ENCODE measurements at places on chromosomes 2 and 18.

- no peak for DNase-seq
Observed at GRCh38 chr18:48975120-48975816, 24.5 kb upstream of the SMAD7 start.

DNA sequence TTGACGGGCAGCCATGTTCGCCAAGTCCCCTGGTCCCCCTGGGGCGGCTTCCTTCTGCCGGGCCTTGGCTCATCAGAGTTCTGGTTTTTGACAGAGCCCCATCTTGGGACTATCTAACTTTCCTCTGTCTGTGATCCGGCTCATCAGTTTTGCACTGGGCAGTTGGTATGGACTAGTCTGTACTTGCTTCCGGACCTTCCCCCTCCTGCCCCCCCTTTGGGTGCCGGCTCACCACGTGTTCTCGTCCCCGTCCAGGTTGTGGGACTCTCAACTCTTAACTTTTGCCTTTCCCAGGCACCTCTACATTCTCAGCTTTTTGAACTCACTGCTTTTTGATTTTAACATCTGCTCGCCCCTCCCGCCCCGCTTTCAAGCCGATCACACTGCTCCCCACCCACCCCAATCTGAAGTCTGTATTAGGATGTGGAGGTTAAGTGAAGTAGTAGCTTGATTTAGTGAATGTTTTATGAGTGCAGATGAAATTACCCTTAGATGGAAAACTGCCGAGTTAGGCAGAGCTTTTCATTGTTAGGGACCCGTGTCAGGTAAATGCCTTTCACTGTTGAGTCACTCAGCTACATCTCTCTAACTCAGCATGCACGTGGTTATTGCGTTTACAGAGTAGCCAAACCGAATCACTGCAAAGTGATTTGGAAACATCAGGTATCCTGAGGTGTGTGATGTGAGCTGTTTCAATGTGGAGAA lies 874 bp downstream of the WDR43 start:
- DNase-seq: peak; percentile 34

DNA sequence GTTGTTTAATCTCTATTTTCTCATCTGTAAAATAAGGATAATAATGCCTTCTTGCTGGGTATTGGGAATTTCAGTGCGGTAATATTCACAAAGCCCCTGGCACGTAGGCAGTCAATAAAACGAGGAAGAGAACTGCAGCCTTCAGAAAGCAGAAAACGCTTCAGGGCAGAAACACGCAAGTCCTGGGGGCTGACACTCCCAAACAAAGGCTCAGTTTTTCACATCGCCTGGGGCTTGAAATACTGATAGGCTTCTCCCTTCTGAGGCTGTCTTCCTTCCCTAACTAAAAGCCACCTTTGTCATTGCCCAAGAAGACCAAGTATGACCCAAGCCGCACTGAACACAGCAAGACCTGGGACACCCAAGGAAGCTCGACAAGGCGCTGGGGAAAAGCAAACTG lies 32.4 kb downstream of the TMEM177 start:
- DNase-seq: no peak

- DNase-seq: no peak
Observed at GRCh38 chr2:184814421-184814820, 216.1 kb downstream of the ZNF804A start.

DNA sequence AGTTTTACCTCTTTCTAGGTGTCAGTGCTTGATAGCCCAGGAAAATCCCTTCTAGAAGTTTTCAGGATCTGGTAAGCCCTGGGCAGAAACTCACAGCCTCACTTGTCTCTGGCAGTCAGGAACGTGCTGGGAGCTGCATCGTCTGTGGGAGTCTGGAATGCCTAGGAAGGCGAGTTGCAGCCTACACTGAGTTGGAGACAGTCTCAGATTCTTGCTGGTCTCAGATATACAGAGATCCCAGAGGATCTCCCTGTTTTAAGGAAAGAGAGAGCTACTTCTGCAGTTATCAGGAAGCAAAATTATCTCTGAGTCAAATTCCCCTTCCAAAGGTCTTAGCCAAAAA lies 104.4 kb upstream of the CDC42EP3 start:
- DNase-seq: no peak

GRCh38 chr2:48320742-48321141 lies 209.2 kb upstream of the STON1 start:
- DNase-seq: no peak

- DNase-seq: no peak
Observed at GRCh38 chr2:16640001-16640700, 25.5 kb downstream of the CYRIA start.

DNA sequence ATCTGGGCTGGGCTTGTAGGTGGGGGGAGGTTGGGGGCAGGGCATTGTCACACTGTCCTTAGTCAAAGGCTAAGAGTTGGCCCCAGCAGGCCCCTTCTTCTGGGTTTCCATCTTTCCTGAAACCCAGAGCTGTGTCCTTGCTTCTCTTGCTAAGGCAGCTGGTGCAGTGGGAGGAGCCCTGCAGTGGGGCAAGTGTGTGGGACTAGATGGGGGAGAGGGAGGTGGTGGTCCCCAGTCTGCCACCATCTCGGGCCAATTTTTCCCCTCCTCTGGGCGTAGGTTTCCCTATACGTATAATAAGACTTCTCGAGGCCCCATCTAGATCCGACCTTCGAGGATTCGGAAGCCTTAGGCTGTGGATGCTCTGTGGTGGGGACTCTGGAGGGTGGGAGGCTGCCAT lies 3.5 kb downstream of the KCNF1 start:
- DNase-seq: no peak

- DNase-seq: no peak
Observed at GRCh38 chr18:36505665-36506064, 208.2 kb downstream of the FHOD3 start.

- DNase-seq: peak; percentile 51
Observed at GRCh38 chr2:27262379-27263286, at the start of gene SLC30A3. Gene SLC30A3 (minus strand): TSS chr2:27263047. CDS start chr2:27262906, 141 bp downstream.

DNA sequence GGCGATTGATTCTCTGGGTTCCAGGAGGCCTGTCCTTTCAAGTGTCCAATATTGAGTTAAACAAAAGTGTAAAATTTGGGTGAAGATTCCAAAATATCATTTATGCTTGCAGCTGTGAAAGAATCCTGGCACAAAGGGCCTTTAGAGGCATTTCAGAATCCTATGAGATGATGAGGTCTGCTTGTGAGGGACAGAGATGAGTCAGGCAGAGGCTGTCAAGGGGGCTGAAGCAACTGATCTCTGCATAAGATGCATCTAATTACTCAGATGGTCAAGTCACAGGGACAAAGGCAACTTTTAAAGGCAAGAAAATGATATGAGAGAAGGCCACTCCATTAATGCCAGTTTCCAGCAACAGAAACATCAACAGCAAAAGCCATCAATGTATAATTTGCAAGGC lies 78.8 kb downstream of the FHOD3 start:
- no peak for DNase-seq

DNA sequence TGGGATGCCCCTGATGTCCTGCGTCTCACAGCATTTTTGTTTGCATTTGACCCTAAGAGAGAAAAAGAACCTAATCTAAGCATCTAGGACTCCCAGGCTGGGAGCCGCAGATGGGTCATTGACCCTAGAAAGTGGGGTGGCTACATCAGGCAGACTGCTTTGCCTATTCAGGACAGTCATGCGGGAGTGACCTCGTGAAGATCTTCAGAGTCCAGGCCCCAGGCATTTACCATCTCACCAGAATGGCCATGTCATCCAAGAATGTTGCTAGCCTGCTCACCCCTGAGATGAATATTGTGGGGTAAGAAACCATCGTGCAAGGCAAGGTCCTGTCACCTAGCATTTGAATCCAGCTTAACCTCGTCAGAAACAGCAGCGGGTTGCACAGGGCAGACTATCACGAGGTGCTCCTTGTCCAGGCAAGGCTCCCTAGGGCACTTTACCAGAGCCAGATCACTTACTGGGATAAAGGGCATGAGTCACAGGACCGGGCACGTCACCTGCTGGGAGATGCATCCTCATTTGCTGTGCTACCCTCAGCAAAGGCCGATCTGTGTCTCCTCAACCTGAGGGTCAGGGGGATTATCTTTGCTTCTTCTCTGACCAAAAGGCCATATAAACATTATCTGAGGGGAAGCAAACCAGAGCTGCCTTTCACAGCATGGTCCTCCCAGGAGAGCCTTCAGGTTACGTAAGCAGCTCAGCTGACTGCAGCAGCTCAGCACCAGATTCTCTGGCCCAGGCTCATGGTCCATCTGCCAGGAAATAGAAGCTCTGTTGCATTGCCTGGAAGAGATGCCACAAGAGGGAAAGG lies 162.3 kb downstream of the ACKR3 start:
- DNase-seq: no peak

GRCh38 chr2:46131-46470 lies 204 bp downstream of the FAM110C start:
- no peak for DNase-seq

All from stimulated activated CD4-positive, alpha-beta T cell treated with anti-CD3 and anti-CD28 coated beads, TNF-alpha, amount 100 ng/mL, for 4 hours (primary cell).